NCI-H446 (cell line): ENCODE measurements at places on chromosomes 16 and 17.

- no peak for DNase-seq
Observed at GRCh38 chr17:59332749-59333377, 1.4 kb downstream of the YPEL2 start.

GRCh38 chr16:84443166-84443802 is 61.2 kb downstream of the MEAK7 start:
- no peak for DNase-seq

DNA sequence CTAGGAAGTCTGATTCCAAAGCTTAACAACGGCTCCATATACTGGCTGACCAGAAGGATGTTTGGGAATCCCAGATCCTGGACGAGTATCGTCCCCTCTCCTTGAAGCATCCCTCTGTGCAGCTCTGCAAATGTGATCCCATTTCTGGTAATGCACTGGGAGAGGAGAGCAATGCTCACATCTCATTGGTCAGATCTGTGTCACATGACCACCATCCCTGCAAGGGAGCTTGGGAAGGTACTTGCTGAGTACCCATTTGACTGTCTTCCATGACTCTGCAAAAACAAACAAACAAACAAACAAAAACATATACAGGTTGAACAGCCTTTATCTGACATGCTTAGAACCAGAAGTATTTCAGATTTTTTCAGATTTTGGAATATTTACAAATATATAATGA is 41.9 kb upstream of the KDM8 start:
- DNase-seq = no peak

GRCh38 chr16:15829460-15829859 is 27.4 kb downstream of the MYH11 start:
- DNase-seq = peak; percentile 6
